ENCODE measurements at places on chromosomes 3 and 15.

- DNase-seq: no peak
Observed at GRCh38 chr3:126616931-126617330, 38.0 kb downstream of the TXNRD3 start.

DNA sequence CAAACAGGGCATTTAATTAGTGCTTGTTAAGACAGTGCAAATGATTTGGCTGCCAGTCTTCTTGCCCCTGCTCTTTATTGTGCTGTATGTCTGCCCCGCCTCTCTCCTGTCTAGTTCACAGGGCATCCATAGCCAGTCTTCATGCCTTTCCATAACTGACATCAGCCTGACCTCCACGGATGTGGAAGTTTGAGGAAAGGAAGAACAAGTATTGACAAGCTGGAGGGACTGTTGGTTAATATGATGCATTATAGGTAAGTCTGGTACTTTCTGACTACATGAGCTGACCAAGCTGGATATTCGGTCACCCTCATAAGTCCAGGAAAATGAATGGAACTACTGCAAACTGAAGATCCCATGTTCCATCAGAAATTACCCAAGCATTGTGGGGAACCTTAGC, 325.9 kb downstream of the TIGIT start:
- DNase-seq: no peak

- DNase-seq: no peak
Observed at GRCh38 chr3:163939926-163940325, 1138.4 kb downstream of the SI start.

DNA sequence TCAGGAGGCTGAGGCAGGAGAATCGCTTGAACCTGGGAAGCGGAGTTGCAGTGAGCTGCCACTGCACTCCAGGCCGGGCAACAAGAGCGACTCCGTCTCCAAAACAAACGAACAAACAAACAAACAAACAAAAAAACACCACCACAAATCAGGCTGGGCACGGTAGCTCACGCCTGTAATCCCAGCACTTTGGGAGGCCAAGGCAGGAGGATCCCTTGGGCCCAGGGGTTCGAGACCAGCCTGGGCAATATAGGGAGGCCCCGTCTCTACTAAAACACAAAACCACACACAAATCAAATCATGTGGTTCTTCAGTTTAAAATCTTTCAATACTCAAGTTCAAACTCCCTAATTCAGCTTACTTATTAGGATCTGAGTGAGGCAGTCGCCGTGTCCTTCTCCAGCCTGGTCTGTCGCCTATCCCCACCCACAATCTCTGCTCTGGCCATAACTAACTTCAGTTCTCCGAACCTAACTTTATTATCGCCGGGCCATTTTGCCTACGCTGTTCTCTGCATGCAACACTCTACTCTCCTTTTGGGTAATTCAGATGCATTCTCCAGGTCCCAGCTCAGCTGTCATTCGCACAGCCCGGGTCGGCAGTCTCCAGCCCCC, 660 bp upstream of the RTF1 start:
- DNase-seq: no peak

- DNase-seq: no peak
Observed at GRCh38 chr3:123423806-123424205, 25.1 kb downstream of the ADCY5 start.

DNA sequence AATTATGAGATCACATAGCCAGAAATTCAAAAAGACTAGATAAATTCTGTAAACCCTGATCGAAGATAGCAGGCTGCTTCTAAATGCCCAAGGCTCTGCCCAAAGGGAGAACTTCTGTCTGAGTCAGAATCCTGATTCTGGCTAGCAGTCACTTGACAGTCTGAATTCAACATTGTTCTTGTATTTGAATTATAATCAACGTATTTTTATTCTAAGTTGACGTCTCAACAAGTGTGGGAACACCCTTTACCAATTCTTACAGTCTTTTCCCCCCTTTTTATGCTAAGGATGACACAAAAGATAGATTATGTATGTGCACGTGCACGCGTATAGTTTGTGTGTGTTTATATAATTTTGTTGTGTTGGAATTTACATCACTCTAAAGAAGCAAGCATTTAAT, 552.8 kb downstream of the NAALADL2 start:
- no peak for DNase-seq

GRCh38 chr3:111284503-111285183, 213.0 kb downstream of the NECTIN3 start:
- DNase-seq: no peak

- no peak for DNase-seq
Observed at GRCh38 chr3:123060054-123060453, 6.8 kb upstream of the PDIA5 start.

DNA sequence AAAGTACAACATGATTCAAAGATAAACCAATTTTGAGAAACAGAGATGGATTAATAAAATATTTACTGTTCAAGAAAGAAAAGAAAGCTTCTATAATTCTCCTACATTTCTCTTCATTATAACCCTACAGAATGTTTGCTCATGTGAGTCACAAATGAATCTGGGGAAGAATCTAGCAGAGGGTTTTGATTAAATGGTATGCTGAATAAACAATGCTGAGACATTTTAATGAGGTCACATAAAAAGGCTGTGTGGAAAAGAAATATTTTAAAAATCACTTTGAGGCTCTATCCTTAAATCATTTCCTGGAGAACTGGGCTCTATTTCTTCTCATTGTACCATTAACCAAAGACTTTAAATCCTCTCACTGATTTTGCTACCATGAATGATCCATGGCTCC, 727.7 kb downstream of the NTRK3 start:
- no peak for DNase-seq

- DNase-seq: no peak
Observed at GRCh38 chr15:101043011-101043410, 123.9 kb downstream of the LRRK1 start.

- DNase-seq: no peak
Observed at GRCh38 chr15:69790632-69791031, 307.1 kb downstream of the TLE3 start.

DNA sequence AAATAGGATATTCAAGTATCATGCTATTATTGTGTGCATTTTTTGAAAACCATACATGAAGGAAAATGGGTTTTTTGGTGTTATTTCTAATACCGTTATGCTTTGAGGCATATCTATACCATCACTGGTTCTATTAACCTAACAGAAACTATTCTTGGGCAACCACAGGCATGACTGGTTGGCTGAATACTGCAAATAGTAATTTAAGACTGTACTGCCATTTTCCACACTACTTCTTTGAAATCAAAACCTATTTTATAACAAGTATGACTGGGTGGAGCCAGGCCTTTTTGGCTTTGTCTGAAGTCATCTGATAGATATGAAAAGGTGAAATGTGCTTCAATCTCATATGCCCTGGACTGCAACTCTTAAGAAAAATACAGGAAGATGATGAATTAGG, 115.1 kb downstream of the ULK4 start:
- DNase-seq: no peak

DNA sequence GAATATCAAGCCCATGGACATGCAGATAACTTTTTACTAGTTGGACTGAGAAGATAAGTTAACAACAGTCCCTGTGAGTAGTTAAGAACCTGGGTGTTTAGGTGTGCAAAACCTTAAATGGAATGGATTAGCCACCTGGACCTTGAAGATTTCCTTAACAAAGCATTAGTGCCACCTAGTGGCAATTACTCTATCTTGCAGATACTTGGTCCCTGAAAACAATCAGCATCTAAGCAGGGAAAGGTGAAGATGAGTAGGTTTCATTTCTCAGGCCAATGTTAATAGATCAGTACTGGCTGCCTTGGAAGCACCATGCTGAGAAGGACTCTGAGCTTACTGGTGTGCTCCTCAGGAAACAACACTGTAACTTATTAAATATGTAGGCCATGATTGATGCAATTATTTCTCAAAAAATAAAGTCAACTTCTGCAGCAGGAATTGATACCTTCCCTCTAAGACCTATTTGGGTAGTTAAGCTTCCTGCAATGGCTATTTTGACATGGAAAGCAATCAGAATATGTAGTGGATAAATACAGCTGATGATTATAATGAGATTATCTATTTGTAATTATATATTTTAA, 329.4 kb downstream of the TBC1D5 start:
- no peak for DNase-seq

DNA sequence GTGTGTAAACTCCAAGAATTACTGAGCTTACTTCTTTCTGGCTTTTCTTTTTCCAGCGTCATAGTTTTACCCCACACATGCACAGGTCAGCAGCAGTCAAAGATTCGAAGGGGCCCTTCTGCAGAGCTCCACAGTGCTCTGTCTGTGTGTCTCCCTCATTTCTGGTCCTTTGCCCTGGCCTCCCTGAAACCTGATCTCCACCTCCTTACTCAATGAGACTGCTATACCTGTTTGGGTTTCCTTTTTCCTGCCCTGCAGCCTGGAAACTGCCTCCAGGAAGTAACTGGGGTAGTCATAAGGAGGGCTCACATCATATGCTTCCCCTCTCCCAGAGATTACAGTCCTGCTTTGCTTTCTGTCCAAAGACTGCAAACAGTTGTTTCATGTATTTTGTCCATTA, 82.8 kb upstream of the TNIK start:
- DNase-seq: no peak

DNA sequence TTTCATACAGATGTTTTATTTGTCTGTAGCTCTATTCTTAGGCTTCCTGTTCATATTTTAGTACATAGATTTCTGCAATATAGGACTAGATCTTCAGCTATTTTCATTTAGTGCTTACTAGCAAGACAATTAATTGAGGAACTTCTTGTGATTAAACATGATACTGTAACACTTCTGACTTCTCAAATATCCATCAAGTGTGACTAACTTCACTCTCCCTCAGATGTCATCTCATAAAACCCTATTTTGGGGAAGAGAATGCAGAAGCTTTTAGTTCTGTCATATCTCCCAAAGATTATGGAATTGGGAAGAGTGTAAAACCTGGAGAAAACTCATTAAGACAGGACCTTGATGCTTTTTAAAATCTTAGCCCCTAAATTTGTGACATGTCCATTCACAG, 28.6 kb upstream of the GOLIM4 start:
- DNase-seq: no peak

DNA sequence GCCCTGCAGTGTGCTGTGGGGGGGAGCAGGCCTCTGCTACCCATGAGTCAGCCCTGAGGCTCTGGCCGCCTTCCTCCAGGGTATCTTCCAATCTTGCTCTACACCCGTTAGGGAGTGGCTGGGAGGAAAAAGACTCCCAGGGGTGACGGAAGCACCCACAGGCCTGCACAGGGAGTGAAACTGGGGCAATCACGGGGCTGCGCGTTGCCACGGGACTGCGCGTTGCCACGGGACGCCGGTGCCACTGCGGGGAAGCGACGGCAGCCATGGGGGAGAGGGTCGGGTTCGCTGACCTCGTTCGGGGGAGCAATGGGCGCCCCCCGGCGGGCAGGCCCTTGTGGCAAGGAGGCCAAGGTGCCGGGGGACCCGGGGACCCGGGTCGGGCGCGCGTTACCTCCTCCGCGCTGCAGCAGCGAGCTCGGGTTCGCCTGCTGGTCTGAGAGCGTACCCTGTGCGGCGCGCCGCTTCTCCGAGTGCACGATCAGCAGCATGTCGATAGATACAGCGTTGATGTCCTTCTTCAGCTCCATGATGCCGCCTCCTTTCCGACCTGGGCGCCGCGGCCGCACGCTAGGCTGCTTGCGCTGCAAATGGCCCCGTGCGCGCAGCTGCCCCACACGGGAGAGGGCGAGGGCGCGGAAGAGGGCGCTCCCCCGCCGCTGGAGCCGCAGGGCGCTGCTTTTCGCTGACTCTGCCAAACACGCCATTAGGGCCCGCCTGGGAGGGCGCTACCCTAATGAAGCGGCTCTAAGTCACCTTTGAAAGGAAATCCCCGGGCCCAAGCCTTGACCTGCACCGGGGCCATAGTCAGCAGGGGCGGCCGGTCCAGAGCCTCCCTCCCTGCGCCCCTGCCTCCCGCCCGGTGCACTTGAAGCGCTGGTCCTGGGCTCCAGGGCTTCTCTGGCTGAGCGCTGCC, at the start of gene KY:
Gene KY, minus strand, starts transcription at position 592 of the 916 bp plus-strand sequence. Its CDS starts 62 bp downstream, at position 530.
- no peak for DNase-seq

GRCh38 chr3:150409512-150410310, 1.6 kb downstream of the TSC22D2 start:
- peak; percentile 70 for DNase-seq

GRCh38 chr3:57451150-57451846, 92.8 kb downstream of the DNAH12 start:
- DNase-seq: no peak

- no peak for DNase-seq
Observed at GRCh38 chr3:52529376-52530333, 4.0 kb downstream of the NT5DC2 start.

- no peak for DNase-seq
Observed at GRCh38 chr3:152628496-152628895, 206.4 kb upstream of the P2RY1 start.

- no peak for DNase-seq
Observed at GRCh38 chr3:133836497-133837158, 31.0 kb downstream of the SRPRB start.

GRCh38 chr3:171586274-171586673, 126.1 kb upstream of the TNIK start:
- DNase-seq: no peak

DNA sequence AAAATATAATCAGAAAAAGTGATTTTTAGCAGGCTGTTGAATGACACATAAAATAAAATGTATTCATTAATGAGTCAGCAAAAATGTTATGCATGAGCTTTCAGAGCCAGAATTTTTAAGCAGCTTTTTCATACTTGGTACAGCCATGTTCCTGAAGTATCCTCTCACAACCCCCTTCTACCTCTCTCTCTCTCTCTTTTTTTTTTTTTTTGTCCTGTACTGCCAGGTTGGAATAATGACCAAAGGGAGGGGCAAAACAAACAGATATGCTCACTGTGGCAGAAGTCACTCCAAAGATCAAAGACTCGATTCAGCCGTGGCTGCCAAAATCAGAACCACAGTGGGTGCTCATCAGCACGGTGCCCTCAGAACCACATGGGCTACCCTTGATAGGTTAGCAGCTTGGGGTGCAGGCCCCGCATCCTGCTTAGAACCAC, 383.0 kb downstream of the ZBTB20 start:
- no peak for DNase-seq

DNA sequence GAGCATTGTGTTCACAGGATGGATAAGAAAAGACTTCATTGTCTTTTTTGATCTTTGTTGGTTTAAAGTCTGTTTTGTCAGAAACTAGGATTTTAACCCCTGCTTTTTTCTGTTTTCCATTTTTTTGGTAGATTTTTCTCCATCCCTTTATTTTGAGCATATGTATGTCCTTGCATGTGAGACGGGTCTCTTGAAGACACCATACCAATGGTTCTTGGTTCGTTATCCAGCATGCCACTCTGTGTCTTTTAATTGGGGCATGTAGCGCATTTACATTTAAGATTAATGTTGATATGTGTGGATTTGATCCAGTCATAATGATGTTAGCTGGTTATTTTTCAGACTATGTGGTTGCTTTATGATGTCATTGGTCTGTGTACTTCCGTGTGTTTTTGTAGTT, 687.0 kb downstream of the NAALADL2 start:
- no peak for DNase-seq

DNA sequence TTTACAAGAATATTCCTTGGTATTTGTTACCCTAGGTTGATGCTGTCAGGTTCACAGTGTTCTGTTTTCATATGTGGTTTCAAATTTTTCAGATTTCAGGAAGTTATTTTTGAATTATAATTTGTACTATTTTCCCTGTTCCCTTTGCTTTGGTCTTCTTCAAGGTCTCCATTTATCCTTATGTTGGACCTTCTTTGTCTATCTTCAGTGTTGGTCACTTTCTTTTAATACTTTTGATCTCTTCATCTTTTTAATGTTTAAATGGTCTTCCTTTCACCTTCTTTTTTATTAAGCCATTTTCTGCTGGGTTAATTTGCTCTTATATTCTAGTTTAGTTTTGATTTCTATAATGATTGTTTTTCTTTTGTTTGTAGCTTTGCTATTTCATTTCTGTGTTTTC, 61.3 kb downstream of the KLHL25 start:
- DNase-seq: no peak
